Activated T-helper 2 cell treated with anti-CD3 and anti-CD28 coated beads, Interferon-gamma antibody, Interleukin-2, Interleukin-4, amounts not matched to agents 10 μg/mL and 5 μg/mL and 100 μg/mL, durations not matched to agents 14 hours and 24 hours and 36 hours (primary cell): ENCODE measurements at places on chromosomes 16 and 17. TPM values are rescaled to one million over a fixed set of nuclear protein-coding genes. Genes with fewer than 3 reads are reported as not detected.

Gene TBX21
- total RNA-seq = 40.4 and 40.6 TPM in 2 replicates

GRCh38 chr17:51612692-51613091 is 352.3 kb downstream of the UTP18 start:
- no peaks in the 10 kb centered on the region for H3K4me1 ChIP-seq
- no peak for DNase-seq

DNA sequence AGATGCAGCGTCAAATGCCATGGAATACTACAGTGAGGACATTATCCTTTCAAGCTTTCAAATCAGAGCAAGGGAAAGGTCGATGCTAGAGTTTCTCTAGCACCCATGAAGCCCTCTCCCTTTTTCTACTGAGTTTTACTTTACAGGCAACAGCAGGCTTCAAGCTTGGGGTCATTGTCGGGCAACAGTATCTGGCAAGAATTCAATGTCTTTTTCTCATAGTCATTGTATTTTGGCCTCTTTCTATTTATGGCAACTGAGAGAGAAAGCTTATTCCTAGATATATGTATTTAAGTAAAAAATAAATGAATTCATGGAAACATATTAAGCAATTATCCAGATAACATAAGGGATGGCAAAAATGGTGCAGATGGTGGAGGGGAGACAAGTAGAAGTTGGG is 364 bp upstream of the CETP start:
- no peak overlapping the region for H3K27ac ChIP-seq
- no peak overlapping the region for H3K4me3 ChIP-seq
- H3K4me1 ChIP-seq = peaks cover 18% of the 10 kb centered on the region
- H3K27me3 ChIP-seq = peaks cover 4% of the 10 kb centered on the region

Gene SLC6A4
- total RNA-seq = 0.02 TPM in 1 of 2 replicates, not detected in the other

Gene CHST4
- 0.09 TPM in 1 of 2 replicates, not detected in the other for total RNA-seq

GRCh38 chr16:89958068-89958467 is 9.5 kb downstream of the DEF8 start:
- H3K27me3 ChIP-seq = no peaks in the 10 kb centered on the region
- DNase-seq = no peak
- H3K27ac ChIP-seq = no peak overlapping the region
- H3K36me3 ChIP-seq = peaks cover 12% of the 10 kb centered on the region

- DNase-seq = no peak
- no peak overlapping the region for H3K4me3 ChIP-seq
Observed at GRCh38 chr17:29870836-29871465, 59.1 kb downstream of the SSH2 start.

Gene MC1R
- total RNA-seq = 5.8 and 6.2 TPM in 2 replicates

DNA sequence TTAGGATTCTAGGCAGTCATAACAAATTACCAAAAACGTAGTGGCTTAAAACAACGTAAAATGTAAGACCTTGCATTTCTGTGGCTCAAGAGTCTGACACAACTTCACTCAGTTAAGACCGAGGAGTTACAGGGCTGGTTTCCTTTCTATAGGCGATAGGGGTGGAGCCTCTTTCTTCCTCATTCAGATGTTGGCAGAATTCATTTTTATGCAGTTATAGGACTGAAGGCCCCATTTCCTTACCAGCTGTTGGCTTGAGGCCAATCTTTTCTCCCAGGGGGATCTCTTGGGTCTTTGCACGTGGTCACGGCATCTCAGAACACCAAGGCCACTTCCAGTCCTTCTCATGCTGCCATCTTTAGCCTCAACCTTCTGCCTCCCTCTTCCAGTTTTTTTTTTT is 145.2 kb downstream of the KCNJ2 start:
- H3K36me3 ChIP-seq = no peaks in the 10 kb centered on the region
- H3K27ac ChIP-seq = no peak overlapping the region
- no peak overlapping the region for H3K4me3 ChIP-seq
- DNase-seq = no peak
- no peaks in the 10 kb centered on the region for H3K27me3 ChIP-seq

Gene PPL
- not detected in 2 replicates for total RNA-seq

Gene HBQ1
- 0.39 and 0.62 TPM in 2 replicates for total RNA-seq

DNA sequence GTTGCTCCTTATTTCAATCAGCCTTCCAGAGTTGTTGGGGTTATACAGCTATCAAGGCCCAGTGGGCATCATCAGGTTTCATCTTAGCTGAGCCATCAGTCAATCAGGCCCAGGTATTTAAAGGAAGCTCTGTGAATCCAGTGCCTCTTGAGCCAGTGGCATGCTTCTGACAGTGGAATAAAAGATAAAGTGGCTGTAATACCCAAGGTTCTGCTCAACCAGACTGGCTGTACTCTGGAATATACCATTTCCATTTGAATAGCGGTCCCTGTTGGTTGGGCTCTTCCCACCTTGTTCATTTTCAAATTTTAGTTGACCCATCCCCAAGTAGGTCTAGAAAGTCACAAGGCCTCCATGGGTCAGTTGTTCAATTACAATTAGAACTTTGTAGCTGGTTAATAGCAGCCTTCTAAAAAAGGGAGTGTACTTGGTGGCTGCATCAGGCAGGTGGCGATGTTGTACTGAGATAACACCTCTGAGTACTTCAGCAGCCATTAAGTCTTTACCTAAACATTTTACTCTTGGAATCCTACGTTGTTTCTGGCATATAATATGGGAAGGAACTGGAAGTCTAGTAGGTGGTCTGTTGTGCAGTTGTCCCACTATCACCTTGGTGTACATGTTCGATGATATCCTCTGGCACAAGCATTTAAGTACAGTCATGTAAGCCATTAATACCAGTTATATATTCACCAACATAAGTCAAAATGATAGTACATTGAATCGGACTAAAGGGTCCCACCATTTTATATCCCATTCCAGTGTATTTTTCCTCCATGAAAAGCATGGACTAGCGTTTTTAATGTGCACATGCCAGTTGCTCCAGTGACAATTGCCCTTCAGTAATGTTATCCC is 294.1 kb downstream of the BCAS3 start:
- H3K4me3 ChIP-seq = no peak overlapping the region
- no peaks in the 10 kb centered on the region for H3K4me1 ChIP-seq

Gene CD79B
- 28.8 and 33.2 TPM in 2 replicates for total RNA-seq

GRCh38 chr16:89374393-89374960 is 115.9 kb downstream of the ANKRD11 start:
- H3K27me3 ChIP-seq = no peaks in the 10 kb centered on the region
- peaks cover 23% of the 10 kb centered on the region for H3K4me1 ChIP-seq
- H3K4me3 ChIP-seq = no peak overlapping the region
- no peak for DNase-seq
- peaks cover 21% of the 10 kb centered on the region for H3K36me3 ChIP-seq
- H3K27ac ChIP-seq = no peak overlapping the region

Gene ALG1
- total RNA-seq = 29.4 and 35.0 TPM in 2 replicates

GRCh38 chr16:62701426-62701825 is 665.2 kb upstream of the CDH8 start:
- H3K27ac ChIP-seq = no peak overlapping the region
- DNase-seq = no peak
- no peaks in the 10 kb centered on the region for H3K4me1 ChIP-seq
- H3K4me3 ChIP-seq = no peak overlapping the region
- no peaks in the 10 kb centered on the region for H3K27me3 ChIP-seq
- H3K36me3 ChIP-seq = no peaks in the 10 kb centered on the region

Gene GNGT2
- total RNA-seq = 16.8 and 17.1 TPM in 2 replicates

DNA sequence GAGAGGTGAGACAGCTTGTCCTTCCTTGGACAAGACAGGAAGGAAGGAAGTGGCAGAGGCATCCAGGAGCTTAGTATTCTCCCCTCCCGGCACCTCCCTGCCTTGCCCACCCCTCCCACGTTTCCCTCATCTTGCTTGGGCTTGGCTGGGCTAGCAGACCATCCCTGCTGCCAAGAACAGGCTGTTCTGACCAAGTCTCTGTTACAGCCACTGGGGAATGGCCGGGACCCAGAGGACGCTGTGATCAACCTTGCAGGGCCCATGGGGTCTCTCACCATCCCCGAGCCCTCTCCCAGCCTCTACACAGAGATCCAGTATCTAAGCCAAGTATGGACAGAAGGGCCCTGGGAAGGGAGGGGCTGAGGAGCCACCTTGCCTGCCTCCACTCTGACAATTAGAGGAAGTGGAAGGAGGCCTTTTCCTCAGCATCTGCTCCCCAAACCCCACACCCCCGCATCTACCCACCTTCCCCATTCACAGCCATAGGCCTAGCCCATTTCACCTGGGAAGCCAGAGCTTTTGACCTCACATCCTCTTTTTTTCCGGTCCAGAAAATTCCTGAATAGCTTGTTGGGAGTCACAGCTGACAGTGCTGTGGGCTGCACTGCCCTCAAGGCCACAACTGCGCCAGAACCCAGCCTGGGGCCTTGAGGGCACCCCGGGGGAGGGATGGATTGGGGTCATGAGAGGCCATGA is 14.1 kb downstream of the CD300LG start:
- H3K4me3 ChIP-seq = no peak overlapping the region
- H3K27ac ChIP-seq = no peak overlapping the region
- no peak for DNase-seq
- H3K4me1 ChIP-seq = no peaks in the 10 kb centered on the region
- no peaks in the 10 kb centered on the region for H3K36me3 ChIP-seq

DNA sequence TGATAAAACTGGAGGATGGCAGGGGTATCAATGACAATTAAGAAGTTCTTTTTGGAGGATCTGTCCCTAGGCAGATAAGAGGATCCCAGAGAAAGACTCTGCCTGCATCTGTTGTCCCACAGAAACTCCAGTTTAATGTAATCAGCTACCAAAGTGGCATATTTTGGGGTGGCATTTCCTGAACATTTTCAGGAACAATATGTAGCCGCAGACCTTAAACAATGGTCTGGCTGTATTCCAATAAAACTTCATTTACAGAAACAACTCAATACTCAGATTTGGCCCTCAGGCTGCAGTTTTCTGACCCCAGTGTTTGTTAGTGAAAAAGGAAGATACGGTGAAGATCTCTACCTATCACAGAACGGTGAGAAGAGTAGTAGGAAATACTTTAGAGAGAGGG is 46.1 kb downstream of the KCNJ16 start:
- peaks cover 9% of the 10 kb centered on the region for H3K4me1 ChIP-seq
- no peak for DNase-seq
- H3K27me3 ChIP-seq = peaks cover 2% of the 10 kb centered on the region
- no peak overlapping the region for H3K4me3 ChIP-seq

- peak overlapping the region; percentile 97 for H3K27ac ChIP-seq
- no peaks in the 10 kb centered on the region for H3K27me3 ChIP-seq
- H3K4me1 ChIP-seq = peaks cover 86% of the 10 kb centered on the region
Observed at GRCh38 chr16:68074850-68075555, 10.2 kb upstream of the NFATC3 start.

Gene MYADML2
- not detected in 2 replicates for total RNA-seq

- no peaks in the 10 kb centered on the region for H3K4me1 ChIP-seq
- no peak overlapping the region for H3K27ac ChIP-seq
- no peak for DNase-seq
- H3K27me3 ChIP-seq = peaks cover 6% of the 10 kb centered on the region
Observed at GRCh38 chr17:47996201-47996600, 25.3 kb downstream of the CDK5RAP3 start.

- H3K27ac ChIP-seq = peak overlapping the region; percentile 95
- peaks cover 61% of the 10 kb centered on the region for H3K36me3 ChIP-seq
- H3K27me3 ChIP-seq = no peaks in the 10 kb centered on the region
- peak; percentile 37 for DNase-seq
Observed at GRCh38 chr17:78355045-78355641, 4.7 kb downstream of the SOCS3 start.

DNA sequence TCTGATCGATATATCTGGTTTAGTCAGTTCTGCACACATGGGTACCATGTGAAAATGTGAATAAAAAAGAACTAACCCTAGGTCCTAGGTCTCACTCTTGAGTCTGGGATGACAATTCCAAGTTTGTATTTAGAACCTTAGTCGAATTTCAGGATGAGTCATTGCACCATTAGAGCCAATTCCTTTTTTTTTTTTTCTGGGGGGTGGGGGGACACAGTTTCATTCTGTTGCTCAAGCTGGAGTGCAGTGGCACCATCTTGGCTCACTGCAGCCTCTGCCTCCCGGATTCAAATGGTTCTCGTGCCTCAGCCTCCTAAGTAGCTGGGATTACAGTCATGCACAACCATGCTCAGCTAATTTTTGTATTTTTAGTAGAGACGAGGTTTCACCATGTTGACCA is 41.6 kb downstream of the SPAG9 start:
- peaks cover 2% of the 10 kb centered on the region for H3K4me1 ChIP-seq
- no peaks in the 10 kb centered on the region for H3K27me3 ChIP-seq
- H3K27ac ChIP-seq = no peak overlapping the region
- H3K4me3 ChIP-seq = no peak overlapping the region
- H3K36me3 ChIP-seq = peaks cover 31% of the 10 kb centered on the region

DNA sequence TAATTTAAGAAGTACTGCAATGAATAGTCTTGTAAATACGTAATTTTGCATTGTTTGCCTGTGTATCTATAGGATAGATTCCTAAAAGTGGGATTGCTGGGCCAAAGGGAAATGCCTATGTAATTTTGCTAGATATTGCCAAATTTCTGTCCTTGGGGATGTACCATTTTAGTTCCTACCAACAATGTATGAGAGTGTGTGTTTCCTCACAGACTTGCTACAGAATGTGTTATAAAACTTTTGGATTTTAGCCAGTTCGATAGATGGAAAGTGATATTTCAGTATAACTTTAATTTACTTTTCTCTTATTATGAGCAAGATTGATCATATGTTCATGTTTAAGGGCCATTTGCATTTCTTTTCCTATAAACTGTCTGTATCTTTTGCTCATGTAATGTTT is 8.3 kb downstream of the TANGO6 start:
- H3K27ac ChIP-seq = no peak overlapping the region
- DNase-seq = no peak
- no peak overlapping the region for H3K4me3 ChIP-seq
- H3K36me3 ChIP-seq = peaks cover 12% of the 10 kb centered on the region

Gene CNTNAP4
- not detected in 2 replicates for total RNA-seq

GRCh38 chr17:65560628-65561451 is 608 bp downstream of the AXIN2 start:
- H3K27ac ChIP-seq = peak overlapping the region; percentile 45
- H3K36me3 ChIP-seq = peaks cover 3% of the 10 kb centered on the region
- peak; percentile 59 for DNase-seq
- peaks cover 25% of the 10 kb centered on the region for H3K4me1 ChIP-seq
